Endodermal cell (in vitro differentiated cells): ENCODE measurements at places on chromosomes 3 and 15. TPM values are rescaled to one million over a fixed set of nuclear protein-coding genes. Genes with fewer than 3 reads are reported as not detected.
A peak's percentile ranks its signal among the peaks of the same experiment; 100 is the strongest.

The CLDN18 gene
- total RNA-seq: 0.13 and 0.20 TPM in 2 replicates

DNA sequence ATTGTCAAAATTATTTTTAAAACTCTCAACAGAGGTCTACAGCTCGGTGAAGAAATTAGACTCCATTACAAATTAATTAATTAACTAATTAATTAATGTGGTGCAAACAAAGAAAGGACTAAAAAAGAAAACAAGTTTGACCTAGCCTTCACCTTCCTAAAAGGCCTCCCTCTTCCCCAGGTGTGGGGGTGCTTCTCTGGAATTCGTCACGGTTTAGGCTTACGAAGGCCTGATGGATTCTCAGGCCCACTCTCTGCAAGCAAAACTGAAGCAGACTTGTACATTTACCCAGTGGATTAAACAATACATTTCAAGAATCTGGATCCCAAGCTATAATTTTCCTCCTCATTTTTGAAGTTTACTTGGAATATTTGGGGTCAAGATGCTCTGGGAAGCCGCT lies 88.6 kb downstream of the TM4SF4 start:
- DNase-seq: no peak

The HIGD2B gene
- not detected in 2 replicates for total RNA-seq

GRCh38 chr15:43135351-43135750 lies 2.0 kb downstream of the TMEM62 start:
- no peak for DNase-seq

DNA sequence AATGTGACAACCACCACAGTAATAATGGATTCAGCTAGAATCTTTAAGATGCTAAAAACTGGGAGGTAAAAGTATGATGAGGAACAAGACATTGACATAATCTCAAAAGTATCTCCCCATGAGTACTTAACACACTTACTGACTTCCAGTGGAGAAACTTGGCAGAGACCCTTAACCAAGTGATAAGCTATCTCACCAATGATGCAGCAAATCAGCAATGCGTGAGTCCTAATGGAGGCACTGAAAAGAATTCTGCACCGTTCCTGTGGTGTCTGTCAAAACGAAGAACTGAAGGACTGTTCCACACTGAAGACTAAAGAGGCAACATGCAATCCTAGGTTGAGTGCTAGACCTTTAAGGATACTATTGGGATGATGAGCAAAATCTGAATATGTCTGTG lies 67.9 kb upstream of the OCA2 start:
- DNase-seq: no peak

DNA sequence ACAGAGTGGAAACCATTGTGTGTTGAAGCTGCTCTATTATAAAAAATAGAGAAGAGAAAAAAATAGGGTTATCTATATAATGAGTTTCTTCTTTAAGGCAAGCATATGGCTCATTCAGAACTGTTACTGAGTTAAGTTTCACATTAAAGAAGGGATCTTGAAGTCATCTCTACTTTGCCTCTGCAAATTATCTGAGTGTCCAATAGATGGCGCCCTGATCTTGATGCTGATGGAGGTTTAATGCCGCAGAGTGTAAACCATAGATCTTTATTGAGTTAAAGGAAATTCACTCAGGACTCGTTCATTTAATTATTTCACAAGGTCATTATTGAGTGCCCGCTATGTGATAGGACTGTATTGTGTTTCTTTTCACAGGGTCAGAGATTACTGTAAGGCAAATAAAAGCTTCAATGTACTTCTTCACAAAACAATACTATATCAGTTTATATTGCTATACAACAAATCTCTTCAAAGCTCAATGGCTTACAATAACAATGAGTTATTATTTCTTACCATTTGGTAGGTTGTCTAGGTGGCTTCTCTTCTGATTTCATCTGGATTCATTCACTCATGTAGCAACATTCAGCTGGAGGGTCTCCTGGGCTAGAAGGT lies 171.4 kb downstream of the NSUN3 start:
- DNase-seq: peak; percentile 55

The TMEM266 gene
- total RNA-seq: 2.0 to 2.7 TPM (median 2.2 TPM) in 3 replicates

The PAQR9 gene
- 4.2 and 5.6 TPM in 2 replicates for total RNA-seq

GRCh38 chr3:158430448-158430847 lies 140.5 kb upstream of the MLF1 start:
- DNase-seq: no peak

DNA sequence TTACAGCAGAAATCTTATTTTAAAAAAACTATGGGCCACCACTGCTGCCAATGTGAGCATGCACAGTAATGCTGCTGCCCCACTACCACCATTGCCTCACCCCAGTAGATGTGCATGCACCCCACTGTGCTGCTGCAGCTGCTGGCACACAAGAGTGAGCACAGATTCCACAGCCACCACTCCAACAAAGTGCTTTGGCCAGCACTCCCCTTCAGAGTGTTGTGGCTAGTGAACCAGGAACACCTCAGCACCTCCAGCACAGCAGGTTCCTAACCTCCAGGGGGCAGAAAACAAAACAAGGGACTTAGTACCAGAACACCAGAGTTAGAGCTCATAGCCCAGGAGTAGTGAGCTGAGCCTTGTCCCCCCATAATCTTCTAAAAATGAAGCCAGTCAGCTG lies 629.6 kb downstream of the PYDC2 start:
- DNase-seq: peak; percentile 60

DNA sequence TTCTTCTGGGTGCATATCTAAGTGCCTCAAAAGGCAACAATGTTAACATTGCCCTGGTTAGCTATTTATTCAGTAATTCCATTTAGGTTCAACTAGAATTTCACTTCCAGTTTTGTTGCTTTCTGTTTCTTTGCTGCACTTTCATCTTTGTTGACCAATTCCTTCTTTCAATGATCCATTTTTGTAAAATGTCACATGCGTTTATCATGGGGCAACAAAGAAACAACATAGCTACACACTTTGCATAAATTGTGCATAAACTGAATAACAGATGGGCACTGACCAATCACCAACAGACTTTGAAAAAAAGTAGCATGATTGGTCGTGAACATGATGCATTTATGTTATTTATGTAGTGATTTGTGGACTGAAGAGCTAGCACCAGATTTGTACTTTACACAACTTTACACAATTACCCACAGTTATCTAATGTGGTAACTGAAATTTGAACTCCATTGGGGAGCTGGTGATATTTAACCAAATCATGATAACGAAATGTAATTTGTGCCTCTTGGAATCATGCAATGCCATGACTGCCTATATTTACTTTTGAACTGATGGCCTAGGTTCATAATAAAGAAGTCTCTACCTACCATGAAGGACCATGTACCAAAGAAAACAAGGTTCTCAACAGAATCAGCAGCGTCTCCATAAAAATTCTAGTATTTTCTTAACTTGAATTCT lies 7.1 kb upstream of the CPOX start:
- DNase-seq: no peak

GRCh38 chr15:61479613-61480012 lies 250.5 kb upstream of the RORA start:
- no peak for DNase-seq

DNA sequence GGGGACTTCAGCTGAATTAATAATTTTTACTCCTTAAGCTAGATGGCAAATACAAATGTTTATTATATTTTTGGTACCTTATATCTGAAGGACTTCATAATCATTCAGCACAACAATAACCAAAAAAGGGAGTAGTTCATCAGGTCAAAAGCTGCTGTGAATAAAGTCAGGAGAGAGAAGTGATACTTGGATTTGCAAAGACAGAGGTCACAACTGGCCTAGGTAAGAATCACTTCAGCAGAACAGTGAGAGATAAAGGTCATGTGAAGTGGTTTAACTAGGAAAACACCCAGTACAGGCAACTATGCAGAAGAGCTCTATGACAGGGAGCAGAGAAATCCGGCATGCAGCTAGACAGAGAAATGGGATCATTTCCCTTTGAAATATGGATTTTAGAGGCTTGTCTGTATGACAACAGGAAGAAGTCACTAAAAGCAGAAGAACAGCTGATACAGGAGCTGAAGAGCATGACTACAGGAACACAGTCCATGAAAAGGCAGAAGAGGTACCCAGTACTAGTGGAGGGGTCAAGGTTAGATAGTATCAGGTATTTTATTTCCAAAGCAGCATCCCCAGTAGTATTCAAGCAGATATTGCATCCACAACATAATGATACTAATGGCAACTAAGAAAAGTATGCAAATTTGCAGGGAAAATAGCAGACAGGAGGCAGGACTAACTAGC lies 25.7 kb downstream of the ZMAT3 start:
- DNase-seq: no peak

The PPP4R2 gene
- 157 to 183 TPM (median 174 TPM) in 3 replicates for total RNA-seq

DNA sequence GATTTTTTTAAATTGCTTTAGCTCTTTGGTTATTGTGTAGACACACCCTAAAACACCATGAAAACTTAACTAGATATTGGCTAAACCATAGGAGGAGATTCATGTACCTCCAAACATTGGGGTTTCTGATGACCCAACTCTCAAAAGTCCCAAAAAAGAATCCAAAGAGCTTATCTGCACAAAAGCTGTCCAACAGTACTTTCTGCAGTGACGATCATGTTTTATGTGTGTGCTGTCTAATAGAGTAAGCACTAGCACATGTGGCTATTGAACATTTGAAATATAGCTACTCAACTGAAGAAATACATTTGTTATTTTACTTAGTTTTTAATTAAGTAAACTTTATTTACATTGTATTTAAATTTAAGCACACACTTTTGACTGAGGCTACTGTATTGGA lies 818.2 kb upstream of the LMCD1 start:
- no peak for DNase-seq

DNA sequence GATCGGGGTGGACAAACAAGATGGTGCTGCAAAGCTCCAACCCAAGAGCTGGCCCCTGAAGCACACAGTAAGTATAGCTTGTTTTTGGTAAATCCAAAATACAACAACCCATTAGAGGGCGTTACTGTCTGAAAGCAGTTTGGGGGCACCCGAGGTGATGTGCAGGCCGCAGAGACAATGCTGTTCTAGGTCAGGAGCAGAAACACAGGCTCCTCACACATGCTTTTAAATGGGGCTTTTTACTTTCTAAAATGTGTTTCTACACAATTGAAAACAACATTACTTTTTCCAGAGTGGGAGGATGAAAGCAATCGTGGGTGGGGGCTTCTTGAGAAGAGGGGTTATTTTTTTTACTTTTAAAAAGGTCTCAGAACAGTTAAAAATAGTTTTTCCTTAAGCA lies 1029.3 kb upstream of the CFAP20DC start:
- DNase-seq: no peak

- DNase-seq: no peak
Observed at GRCh38 chr3:15787941-15788340, 9.8 kb downstream of the ANKRD28 start.

The KNG1 gene
- total RNA-seq: not detected in 2 replicates

- DNase-seq: no peak
Observed at GRCh38 chr3:152508705-152509104, 240.0 kb downstream of the MBNL1 start.

GRCh38 chr15:86840996-86841395 lies 761.3 kb downstream of the AGBL1 start:
- no peak for DNase-seq

The GPR149 gene
- not detected in 3 replicates for total RNA-seq

The ARPIN gene
- total RNA-seq: 8.2 to 11.2 TPM (median 8.9 TPM) in 3 replicates

GRCh38 chr15:94457661-94458060 lies 226.3 kb downstream of the MCTP2 start:
- no peak for DNase-seq

DNA sequence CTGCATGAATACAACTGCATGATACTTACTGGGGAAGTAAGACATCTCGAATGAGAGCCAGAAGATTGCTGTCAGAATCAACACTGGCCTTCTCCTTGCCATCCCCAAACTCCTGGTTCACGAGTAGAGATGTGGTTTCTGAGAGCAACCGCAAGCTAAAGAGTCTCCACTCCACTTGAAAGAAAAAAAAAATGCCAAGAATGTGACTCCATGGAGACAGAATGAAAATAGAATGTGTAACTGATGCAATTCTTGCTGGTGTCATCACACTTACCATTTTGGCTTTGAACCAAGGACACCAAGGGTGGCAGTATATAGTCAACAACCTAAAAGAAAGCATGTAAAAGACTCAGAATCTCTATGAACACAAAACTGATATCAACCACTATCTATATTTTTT lies 280.4 kb downstream of the ULK4 start:
- no peak for DNase-seq

- DNase-seq: no peak
Observed at GRCh38 chr15:76663529-76663928, 241.6 kb downstream of the SCAPER start.

The CPNE9 gene
- total RNA-seq: 0.15 to 0.23 TPM (median 0.23 TPM) in 3 replicates

DNA sequence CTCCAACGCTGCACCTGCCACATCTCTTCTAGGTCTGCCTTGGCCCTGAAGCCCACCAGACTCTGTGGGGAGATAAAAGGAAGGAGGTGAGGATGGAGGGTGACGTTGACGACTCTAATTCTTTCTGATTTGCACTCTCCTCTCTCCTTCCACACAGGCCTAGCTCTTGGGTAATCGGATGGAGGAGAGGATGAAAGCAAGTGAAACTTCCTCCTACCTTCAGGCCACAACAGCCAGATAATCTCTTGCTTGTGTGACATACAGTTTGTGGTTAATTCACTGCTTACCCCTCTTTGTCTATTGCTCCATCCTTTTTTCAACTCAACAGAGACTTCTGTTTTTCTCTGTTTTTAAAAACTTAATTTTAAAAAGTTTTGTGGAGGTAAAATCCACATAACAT lies 208.1 kb downstream of the SV2B start:
- no peak for DNase-seq

The IGF2BP2 gene
- total RNA-seq: 131 and 143 TPM in 2 replicates
